ENCODE measurements at places on chromosomes 11 and 22.

- DNase-seq = no peak
Measured at GRCh38 chr11:115505175-115505574, 960 bp upstream of the CADM1 start.

GRCh38 chr22:19942157-19943081, 801 bp upstream of the TXNRD2 start:
- peak; percentile 5 for DNase-seq

- DNase-seq = no peak
Measured at GRCh38 chr11:3205261-3206155, 13.1 kb downstream of the MRGPRG start.

DNA sequence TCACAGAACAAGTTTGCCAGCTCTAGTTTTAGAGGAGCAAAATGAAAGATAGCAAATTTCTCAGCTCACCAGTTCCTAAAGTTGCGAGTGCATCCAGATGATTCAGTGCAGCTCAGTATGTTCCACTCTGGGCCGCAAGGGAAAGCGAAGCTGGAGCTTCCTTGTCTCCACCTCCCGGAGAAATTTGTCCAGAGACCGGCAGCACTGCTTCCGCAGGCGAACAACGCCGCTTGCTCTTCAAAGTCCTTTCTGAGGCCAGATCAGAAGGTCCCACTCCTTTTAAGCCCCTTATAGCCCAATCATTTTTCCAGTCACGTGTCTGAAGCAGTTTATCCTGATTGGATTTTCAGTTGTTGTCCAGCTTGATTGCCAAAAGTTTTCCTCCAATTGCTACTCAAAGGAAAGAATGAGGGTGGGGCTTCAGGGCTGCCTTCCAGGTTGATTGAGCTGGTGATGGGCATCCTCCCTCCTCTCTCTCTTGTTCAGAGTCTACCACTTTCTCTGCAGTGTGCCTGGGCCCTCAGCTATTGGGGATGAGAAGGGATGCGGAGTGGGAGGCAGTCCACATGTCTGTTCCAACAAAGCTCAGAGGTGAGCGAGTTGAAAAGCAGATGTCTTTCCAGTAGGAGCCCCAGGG, at the start of gene ZNF280A:
ZNF280A (minus strand) TSS at position 251 of the 637 bp plus-strand sequence. CDS start 4,640 bp downstream, outside the sequence.
- no peak for DNase-seq

GRCh38 chr11:75946531-75947530, 131.8 kb downstream of the UVRAG start:
- DNase-seq = no peak

DNA sequence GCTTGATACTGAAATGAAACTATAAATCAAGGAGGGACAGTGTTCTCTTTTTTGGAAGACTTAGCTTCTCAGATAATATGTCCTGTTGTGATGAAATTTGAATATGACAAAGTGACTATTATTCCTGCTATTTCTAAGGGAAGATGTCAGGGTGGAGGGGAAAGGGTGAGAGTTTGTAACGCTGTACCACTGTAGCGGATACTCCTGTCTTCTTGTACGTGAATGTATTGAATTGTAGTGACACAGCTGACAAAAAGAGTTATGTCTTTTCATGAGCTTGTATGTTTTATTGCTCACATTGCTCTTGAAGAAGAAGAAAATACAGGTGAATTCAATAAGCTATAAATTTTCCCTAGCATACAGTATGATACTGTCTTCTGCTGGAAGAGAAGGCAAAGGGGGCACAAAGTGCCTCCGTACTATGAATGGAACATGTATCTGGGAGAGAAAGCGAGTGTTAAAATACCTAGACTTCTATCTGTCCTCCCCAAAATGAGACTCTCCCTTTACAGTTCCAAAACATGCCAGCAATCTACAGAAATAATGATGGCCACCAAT, 538.5 kb upstream of the LRRC4C start:
- DNase-seq = no peak

DNA sequence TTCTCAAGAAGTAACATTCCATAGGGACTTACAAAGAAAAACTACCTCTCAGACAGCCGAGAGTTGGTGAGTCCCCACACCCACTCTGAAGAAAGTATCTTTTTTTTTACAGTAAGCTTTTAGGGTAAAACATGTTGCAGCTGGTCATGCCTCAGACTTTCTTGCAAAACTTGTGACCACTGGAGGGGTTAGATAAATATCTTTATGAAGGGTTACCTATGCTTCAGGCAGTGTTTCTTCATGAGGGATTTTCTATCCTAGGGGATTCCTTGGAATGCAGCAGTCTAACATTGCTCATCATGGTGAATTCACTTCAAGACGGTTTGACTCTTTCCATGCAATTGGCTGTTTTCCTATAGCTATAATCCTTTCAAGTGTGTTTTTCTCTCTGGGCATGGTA, 20.8 kb upstream of the SNX19 start:
- no peak for DNase-seq

DNA sequence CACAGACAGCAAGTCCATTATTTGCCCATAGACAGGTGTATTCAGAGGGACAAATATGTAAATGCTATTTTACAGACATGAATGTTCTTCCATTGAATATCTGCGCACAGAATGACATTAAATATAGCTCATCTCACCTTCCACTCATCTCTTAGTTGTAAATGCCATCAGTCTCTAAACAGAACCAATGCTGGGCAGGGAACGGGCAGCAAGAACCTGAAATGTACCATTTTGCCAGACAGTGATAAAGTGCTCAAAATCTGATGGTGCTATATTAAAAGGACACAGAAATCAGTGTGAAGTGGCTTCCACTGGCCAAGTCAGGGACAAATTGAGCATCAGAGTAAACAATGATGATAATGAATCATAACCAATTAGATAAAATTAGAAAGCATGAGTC, 10.0 kb upstream of the OR8B4 start:
- no peak for DNase-seq

- no peak for DNase-seq
Measured at GRCh38 chr11:110279881-110280280, 16.5 kb downstream of the RDX start.

GRCh38 chr11:117980720-117981119, 5.5 kb upstream of the IL10RA start:
- no peak for DNase-seq

- DNase-seq = no peak
Measured at GRCh38 chr22:50189849-50190181, 4.1 kb downstream of the TRABD start.

DNA sequence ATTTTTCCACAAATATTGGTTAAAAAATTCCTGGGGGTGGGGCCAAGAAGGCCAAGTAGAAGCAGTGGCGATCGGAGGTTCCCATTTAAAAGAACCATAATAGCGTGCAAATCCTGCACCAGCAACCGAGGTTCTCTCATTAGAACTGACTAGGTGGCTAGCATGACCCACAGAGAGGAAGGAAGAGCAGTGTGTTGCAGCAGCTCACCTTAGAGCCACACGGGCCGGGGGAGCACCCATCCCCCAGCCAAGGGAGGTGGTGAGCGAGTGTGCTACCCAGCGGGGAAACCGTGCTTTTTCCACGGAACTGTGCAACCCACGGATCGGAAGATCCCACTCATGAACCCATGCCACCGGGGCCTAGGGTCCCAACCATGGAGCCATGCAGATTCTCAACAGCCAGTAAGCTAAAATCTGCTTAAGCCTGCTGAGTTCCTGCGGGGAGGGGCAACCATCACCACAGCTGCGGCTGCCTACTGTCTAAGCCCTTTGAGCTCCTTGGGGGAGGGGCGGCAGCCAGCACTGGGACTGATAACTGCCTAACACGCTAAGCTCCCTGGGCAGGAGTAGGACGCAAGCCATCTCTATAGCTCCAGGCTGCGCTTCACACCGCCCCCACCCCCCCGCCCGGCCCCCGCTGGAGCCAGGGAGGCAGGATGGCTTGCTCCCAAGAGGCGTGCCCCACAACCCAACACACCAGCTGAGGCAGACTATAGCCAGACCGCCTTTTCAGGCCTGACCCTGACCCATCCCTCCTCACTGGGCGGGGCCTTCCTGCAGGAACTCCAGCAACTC, 21.0 kb upstream of the HTATIP2 start:
- DNase-seq = no peak

GRCh38 chr11:2443881-2444820, at the start of gene TRPM5:
TRPM5 (minus strand) TSS chr11:2444514; CDS start chr11:2423036, 21,478 bp downstream.
- peak; percentile 78 for DNase-seq

- DNase-seq = peak; percentile 71
Measured at GRCh38 chr11:66868726-66869566, 12.1 kb downstream of the LRFN4 start.

GRCh38 chr11:11510939-11511338, 110.9 kb downstream of the GALNT18 start:
- no peak for DNase-seq

DNA sequence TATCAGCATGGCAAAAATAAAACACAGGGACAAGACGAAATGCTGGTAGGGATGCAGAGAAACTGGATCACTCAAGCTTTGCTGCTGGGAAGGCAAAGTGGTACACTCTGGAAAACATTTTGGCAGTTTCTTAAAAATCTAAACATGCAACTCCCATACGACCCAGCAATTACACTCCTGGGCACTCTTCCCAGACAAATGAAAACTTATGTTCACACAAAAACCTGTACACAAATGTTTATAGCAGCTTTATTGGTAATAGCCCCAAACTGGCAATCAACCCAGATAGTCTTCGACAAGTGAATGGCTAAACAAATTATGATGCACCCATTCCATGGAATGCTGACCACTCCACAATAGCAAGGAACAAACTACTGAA, 35.8 kb upstream of the PRR5 start:
- DNase-seq = no peak

- no peak for DNase-seq
Measured at GRCh38 chr11:46357483-46357936, 10.2 kb downstream of the DGKZ start.

- no peak for DNase-seq
Measured at GRCh38 chr11:14678350-14678749, 34.7 kb downstream of the PDE3B start.

- no peak for DNase-seq
Measured at GRCh38 chr22:46269564-46269963, 1.8 kb downstream of the TTC38 start.

GRCh38 chr11:6615046-6615445, 3.0 kb upstream of the TAF10 start:
- no peak for DNase-seq

DNA sequence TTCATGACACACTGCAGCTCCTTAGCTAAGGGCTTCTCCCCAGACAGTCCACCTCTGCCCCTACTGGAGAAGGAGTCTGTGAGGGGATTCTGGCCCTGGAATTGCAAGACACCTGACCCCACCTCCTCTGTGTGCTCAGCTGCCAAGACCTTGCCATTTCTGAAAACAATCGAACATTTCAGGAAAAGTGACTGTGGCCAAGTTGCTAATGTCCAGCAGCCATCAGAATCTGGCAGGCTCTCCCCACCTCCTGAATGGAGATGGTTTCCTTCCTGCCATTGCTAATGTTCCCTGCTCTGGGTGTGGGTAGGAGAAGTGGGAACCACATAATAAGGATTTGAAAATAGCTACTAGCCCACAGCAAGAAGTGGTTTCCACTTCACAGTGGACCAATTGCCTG, 127.2 kb upstream of the ALX4 start:
- no peak for DNase-seq

- DNase-seq = no peak
Measured at GRCh38 chr11:118012083-118012669, 26.0 kb downstream of the IL10RA start.

DNA sequence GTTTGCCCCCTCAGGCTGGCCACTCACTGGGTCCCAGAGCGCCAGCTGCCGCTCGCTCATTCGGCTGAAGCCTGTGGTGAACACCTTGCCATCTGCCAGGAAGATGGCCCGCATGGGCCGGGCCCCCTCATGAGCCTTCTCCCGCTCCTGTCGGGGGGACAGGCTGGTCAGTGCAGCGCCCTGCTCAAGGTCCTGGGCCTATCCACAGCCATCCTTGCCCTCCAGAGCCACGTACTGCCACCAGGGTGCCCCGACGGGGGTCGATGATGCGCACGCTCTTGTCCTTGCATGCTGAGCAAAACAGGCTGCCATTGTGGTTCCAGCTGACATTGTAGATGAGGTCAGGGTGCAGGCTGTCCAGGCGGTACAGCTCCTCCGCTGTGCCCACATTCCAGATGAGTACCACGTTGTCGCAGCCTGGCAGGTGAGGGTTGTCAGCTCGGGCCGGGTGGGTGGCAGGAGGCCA, 2.1 kb downstream of the CORO1B start:
- DNase-seq = no peak

DNA sequence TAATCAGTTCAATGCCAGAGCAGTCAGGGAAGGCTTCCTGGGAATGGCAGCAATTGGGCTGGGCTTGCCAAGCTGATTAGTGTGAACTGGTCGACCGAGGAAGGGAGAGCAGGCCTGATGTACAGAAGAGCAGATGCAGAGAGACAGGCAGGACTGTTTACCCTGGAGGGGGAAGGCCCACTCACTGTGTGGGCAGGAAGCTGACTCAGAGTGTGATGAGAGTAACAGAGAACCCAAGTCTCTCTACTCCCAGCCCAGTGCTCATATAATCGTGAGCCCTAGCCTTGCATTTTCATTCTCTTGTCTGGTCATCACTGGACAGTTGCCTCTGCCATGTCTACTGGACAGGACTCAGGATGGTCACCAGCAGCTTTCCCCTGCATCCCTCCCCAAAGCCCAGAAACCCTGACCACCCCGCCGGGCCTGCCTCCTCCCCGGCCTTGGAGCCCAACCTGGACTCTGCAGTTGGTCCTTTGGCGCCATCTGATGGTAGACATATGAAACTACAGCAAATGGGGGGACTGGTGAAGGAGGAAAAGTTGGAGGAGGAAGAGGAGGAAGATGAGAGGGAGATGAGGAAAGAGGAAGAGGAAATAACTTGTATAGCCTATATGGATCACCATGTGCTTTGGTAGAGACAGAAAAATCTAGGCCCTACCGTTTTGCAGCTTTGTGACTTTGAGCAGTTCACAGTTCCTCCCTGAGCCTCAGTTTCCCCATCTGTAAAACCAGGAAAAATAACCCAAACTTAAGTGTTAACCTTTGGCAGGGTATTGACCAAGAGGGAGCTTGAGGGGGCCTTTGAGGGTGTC, 43.4 kb upstream of the PRDM11 start:
- DNase-seq = peak; percentile 53

DNA sequence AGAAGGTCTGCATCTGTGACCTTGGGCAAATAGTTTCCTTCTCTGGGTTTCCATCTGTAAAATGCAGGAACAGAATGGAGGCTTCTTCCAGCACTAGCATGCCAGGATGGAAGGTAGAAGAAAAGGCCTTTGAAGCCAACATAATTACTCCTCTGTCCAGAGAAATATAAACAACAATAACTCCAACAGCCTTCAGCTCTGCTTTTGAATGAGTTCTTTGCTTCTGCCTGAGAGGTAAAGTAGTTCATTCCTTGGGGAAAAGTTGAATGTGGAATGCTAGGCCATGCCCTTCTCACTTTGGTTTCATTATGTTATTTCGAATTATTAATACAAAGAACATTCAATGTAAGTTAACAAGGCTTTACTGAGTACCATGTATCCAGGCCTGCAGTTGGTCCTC, 61.2 kb upstream of the BLID start:
- no peak for DNase-seq
